ENCODE measurements at places on chromosomes 2 and 18. TPM values are rescaled to one million over a fixed set of nuclear protein-coding genes. Genes with fewer than 3 reads are reported as not detected.

UGT1A1 gene
- not detected for polyA plus RNA-seq

AP1S3 gene
- 2.1 TPM for polyA plus RNA-seq

SLC9A4 gene
- polyA plus RNA-seq, result not detected

MSTN gene
- polyA plus RNA-seq, result 0.05 TPM

CNRIP1 gene
- 81.9 TPM for polyA plus RNA-seq

DNA sequence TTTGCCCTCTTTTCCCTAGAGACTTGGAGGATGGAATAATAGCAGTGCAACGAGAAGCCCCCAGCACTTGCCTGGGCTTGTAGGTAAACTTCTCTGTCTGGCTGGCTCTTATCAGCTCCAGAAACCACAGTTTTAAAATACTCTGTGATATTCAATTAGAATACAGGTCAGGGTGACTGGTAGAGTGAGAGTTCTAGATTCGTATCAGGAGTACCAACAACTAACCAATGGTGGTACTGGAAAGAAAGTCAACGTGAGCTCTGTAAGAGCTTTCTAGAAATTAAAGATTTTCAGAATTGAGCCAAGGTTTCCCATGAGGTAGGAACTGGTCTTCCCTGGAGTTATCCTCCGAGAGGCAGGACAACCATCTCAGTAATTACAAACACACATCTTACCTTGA, 216.9 kb downstream of the NYAP2 start:
- DNase-seq, result no peak

DNA sequence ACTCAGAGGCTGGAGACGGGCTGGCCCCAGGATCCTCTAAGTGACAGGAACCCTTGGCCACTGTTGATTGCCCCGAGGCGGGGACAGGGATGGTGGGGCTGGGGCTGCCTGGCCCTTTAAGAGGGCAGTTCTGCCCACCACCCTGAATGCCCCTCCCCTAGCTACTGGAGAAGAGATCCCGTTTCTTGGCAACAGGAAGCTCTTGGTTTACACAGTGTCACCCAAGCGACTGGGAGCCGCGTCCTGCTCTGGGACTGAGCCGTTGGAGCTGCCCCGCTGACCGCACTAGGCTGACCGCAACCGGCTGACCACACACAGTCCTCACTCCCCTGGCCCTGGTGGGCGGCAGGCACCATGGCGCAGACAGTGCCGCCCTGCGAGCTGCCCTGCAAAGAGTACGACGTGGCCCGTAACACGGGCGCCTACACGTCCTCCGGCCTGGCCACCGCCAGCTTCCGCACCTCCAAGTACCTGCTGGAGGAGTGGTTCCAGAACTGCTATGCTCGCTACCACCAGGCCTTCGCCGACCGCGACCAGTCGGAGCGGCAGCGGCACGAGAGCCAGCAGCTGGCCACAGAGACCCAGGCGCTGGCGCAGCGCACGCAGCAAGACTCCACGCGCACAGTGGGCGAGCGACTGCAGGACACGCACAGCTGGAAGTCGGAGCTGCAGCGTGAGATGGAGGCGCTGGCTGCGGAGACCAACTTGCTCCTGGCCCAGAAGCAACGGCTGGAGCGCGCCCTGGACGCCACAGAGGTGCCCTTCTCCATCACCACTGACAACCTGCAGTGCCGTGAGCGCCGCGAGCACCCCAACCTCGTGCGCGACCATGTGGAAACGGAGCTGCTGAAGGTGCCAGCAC, at the start of gene TEKT4:
Gene TEKT4, plus strand, starts transcription at position 205 of the 862 bp plus-strand sequence. Its CDS starts 150 bp downstream, at position 355.
- no peak for DNase-seq

DNA sequence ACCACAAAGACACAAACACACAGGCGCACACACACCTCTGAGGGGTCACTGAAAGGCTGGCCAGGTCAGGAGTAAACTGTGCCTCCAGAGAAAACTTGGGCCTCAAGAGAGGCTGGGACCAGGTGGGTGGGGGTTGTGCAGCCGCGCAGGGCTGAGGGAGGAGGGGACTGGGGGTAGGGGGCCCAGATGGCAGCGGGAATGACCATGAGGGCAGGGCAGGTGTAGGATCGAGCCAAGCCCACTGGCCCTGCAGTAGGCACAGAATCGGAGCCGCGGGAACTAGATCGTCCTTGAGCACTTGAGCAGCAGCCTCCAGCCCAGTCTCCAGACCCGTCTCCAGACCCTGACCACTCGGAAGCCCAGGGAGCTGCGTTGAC, 36.8 kb downstream of the ANKMY1 start:
- DNase-seq, result no peak

GRCh38 chr2:143776526-143777297, 647.5 kb downstream of the ARHGAP15 start:
- DNase-seq, result no peak

- DNase-seq, result no peak
These were observed 21.0 kb upstream of the SELENOI start for GRCh38 chr2:26324903-26325302.

DNA sequence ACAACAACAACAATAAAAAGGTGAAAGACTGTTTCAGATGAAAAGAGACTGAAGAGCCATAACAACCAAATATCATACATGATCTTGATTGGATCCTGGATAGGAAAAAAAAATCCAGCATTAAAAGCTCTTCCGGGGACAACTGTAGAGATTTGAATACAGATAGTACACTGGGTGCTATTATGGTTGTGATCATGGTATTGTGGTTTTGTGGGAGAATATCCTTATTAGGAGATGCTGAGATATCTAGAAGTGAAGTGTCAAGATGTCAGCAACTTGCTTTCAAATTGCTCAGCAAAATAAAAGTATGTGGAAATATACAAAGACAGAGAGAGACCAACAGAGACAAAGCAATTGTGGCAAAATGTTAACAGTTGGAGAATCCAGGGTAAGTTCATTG, 15.5 kb upstream of the SPATA3 start:
- DNase-seq, result no peak

GRCh38 chr18:54020966-54021365, 203.5 kb downstream of the MBD2 start:
- DNase-seq, result no peak

DNA sequence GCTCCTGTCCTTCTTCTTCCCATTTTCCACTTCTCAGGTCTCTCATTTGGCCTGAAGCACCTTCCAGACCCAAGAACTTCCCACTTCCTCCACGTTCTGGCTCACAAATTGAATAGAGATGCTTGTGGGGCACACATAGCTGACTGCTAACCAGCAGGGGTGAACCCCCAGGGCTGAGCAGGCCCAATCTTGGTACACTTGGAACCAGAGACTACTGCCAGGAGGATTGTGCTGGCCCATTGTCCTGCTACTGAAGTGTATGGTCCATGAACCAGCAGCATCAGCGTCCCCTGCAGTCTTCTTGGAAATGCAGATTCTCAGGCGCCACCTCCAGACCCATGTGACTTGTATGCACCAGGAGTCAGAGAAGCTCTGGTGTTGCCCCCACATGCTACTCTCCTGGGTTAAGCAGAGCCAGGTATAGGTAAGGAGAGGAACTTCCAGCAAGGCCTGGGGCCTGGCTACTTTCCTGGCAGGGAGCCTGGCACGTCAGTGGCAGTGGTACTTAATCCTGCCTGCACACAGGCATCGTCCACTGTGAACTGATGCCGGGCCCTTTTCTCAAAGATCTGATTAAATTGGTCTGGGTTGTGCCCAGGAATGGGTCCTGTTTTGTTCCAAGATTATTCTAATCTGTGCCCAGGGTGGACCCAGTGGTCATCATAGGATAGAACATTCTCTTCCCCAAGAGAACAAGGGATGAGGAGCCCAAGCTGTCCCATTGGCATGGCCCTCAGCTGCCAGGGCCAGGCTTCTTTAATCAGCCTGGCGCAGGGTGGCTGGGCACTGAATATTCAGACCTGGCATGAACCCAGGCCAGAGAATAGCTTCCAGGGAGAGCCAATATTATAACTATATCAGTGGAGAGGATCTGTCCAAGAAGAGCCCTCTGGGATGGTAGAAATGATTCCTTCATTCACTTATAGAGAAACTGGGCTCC, 248.7 kb downstream of the SOX11 start:
- no peak for DNase-seq

- DNase-seq, result no peak
These were observed at the start of gene NOL4 for GRCh38 chr18:34224423-34225217. TSS of gene NOL4 (minus strand) at chr18:34224913. CDS start at chr18:34223253, 1,660 bp downstream.

GRCh38 chr18:71116535-71116934, 827.7 kb downstream of the SOCS6 start:
- DNase-seq, result no peak

DNA sequence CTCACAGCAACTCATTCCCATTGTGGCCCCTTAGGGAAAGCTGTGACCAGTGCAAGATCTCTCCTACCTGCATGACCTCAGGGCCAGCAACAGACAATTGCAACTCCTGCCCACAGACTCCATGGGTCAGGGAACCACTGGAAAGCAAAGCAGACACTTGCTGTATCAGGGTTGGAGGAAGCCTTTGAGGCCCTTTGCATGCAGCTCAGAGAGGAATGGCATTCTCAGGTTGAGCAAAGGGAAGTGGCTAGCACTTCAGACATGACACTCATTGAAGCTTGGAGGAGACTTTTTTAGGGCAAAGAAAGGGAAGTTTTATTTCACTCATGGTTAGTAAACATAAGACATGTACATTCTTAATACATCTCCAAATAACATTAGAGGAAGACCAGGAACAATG, 22.1 kb downstream of the IL1F10 start:
- DNase-seq, result no peak

- DNase-seq, result no peak
These were observed 1338.0 kb upstream of the ACVR2A start for GRCh38 chr2:146506851-146507250.

DNA sequence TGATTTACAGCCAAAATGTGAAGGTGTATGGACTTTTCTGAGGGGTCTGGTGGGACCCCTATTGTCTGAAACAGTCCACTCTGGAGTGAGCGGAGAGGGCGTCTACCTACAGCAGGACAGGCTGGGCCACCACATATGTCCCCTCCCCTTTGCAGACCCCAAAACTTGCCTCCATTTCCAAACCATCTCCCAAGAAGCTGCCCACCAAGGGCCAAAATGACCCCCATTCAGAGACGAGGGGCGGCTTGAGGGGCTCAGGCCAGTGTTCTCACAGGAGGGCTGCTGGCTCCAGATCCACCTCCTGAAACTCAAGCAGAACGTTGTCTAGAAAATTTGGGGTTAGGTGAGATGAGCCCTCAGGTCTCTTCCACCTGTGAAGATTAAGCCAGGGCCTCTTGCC, 161.1 kb upstream of the SALL3 start:
- DNase-seq, result no peak

- no peak for DNase-seq
These were observed 7.4 kb upstream of the ANKRD62 start for GRCh38 chr18:12086249-12086648.

- no peak for DNase-seq
These were observed 48.8 kb downstream of the EIF5B start for GRCh38 chr2:99386011-99386410.

DNA sequence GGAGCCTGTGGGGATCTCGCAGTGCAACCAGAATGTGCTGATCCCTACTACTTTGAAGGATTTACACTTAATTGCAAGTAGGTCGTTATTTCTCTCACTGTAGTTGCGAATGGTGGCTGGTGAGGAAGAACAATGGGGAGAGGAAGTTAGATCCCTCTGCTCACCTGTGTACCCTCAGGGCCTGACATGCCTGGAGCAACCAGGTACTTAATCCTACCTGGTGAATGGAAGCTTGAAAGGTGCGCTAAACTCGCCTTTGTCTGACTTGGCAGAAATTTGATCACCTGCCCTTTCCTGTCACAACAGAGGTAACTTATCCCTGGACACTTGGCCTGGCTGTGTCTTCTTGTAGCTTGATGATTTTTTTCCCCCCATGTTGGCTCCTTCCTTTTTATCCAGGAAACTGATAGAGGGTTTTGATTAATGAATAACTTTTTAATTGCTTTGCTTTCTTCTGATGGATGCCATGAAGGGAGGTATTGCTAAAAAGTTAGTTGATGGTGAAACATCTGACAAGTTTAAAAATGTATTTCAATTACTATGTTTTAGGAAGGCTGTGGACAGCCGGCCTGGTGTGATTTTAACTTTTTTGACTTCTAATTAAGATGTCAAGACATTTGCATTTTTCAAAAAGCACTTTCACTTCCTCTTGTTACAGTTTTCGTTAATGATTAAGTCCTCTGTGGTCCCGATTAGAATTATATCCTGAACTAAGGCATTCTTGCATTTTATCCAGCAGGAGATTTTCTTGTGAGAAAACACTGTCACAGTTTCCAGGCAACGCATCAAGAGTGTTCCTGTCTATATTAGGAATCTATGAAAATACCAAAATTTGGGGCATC, 9.2 kb downstream of the SGPP2 start:
- no peak for DNase-seq

All from BJ (cell line).